ENCODE measurements at places on chromosomes 1 and 21.

DNA sequence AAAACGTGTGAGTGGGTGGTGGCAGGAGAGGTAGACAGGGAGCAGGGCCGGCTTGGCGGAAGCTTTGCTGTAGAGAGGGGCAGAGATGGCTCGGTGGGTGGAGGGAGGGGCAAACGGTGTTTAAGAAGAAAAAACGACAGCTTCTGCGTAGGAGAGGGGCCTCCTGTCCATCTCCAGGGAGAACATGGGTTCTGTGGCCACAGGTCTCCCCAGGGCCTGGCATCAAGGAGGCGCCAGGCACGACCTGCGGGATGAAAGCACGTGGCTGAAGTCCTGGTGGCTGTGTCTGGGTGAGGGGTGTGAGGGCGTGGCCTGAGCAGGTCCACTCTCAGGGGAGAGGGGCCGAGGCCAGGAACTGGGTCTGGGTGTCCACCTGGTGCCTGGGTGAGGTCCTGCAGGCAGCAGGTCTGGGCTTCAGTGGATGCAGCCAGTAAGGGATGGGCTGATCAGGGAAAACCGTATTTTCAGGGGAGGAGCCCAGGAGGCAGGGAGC, 940 bp upstream of the PRKCZ start:
- DNase-seq, result no peak

DNA sequence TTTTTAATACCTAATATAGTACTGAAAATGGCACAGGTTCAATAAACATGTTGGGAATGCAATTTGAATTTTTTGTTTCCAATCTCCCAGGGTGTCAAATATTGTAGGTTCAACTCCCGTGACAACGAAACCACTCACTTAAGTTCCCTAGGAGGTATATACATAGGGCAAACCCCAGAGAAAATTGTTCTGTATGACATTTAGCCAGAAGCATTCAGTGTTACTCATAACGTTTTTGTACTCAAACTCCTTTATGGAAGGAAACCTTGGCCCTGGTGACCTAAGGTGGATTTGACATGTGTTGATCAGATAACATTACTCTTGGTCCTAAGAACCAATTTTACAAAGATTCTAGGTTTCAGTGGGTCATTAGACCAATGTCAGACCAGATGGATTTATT, 110.6 kb downstream of the USP25 start:
- no peak for DNase-seq

- DNase-seq, result no peak
These were observed 66.1 kb downstream of the ZNF644 start for GRCh38 chr1:90955769-90956168.

DNA sequence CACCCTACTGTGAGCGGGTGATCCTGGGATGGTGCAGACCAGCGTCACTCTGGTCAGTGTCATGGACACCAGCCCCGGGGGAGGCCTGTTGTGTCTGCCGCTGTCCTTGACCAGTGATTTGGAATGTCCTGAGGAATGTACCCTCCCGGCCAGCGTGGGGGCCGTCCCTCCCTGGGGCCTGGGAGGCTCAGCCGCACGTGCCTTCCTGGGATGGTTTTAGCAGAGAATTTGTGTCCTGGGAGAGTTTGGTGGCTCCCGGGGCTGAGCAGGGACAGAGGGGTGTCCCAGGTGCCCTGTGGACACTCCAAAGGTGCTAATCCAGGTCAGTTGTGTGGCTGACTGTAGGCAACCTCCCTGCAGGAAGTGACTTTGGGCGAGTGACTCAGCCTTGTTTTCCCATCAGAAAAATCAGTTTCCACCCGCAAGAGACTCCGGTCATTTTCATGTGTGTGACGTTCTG, 6.2 kb downstream of the ARHGEF16 start:
- no peak for DNase-seq

All from stimulated activated CD4-positive, alpha-beta T cell treated with anti-CD3 and anti-CD28 coated beads, Interleukin-1b, Interleukin-23, amount 100 ng/mL, for 4 hours (primary cell).